Fibroblast of the aortic adventitia (primary cell): ENCODE measurements at places on chromosomes 6 and 20.

DNA sequence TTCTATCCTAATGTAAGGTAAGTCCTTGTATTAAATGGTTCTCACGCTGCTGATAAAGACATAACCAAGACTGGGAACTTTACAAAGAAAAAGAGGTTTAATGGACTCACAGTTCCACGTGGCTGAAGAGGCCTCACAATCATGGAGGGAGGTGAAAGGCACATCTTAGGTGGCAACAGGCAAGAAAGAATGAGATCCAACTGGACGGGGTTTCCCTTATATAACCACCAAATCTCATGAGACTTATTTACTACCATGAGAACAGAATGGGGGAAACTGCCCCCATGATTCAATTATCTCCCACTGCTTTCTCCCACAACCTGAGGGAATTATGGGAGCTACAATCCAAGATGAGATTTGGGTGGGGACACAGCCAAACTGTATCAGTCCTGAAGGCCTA lies 136.6 kb downstream of the HTR1B start:
- no peak for DNase-seq

GRCh38 chr6:20674664-20675063 lies 140.4 kb downstream of the CDKAL1 start:
- no peak for DNase-seq

GRCh38 chr6:40540790-40541189 lies 46.4 kb downstream of the LRFN2 start:
- no peak for DNase-seq

- no peak for DNase-seq
Measured at GRCh38 chr6:152701863-152702401, 4.2 kb downstream of the MYCT1 start.

GRCh38 chr6:18352842-18353241 lies 34.3 kb upstream of the RNF144B start:
- no peak for DNase-seq

DNA sequence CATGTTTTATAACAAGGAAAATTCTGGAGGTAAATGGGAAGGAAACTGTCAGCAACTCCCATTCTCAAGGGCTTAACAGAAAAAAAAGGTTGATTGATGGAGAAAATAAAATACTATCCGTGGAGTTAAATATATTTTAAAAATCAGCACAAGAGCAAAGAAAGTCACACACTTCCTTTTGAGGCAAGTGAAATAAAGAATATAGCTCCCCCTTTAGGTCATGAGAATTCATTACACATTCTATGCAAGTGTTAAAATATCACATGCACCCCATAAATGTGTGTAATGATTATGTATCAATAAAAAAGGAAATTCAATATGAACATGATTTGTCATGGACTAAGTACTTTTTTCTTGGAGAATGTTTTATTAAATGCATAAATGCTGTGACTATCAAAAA lies 349.2 kb downstream of the TPBG start:
- peak; percentile 8 for DNase-seq

- DNase-seq = no peak
Measured at GRCh38 chr20:59620860-59621505, 16.6 kb downstream of the PHACTR3 start.

GRCh38 chr6:33950891-33951889 lies 147.4 kb upstream of the MLN start:
- DNase-seq = no peak

GRCh38 chr6:150302520-150303176 lies 66.2 kb upstream of the IYD start:
- DNase-seq = no peak

DNA sequence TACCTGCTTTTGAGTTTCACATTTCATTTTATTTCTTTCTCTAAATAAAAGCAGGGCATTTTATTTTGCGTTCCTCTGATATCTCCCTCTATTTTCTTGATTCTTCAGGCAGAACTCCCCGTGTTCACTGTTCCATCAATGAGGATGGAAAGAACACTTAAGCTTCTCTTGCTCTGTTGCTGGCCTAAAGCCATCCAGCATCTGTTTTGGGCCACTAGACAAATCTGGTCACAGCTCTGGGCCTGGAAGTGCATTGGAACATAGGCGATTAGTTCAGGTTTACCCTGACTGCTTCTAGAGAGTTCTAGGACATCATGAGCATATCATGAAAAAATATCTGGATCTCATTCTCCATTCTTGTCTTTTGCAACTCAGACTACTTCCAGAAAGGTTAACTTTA lies 611.2 kb downstream of the UTRN start:
- DNase-seq = no peak

GRCh38 chr20:64131406-64131805 lies 24.0 kb upstream of the NPBWR2 start:
- DNase-seq = peak; percentile 2

- DNase-seq = no peak
Measured at GRCh38 chr20:14559612-14560011, 222.2 kb upstream of the FLRT3 start.

DNA sequence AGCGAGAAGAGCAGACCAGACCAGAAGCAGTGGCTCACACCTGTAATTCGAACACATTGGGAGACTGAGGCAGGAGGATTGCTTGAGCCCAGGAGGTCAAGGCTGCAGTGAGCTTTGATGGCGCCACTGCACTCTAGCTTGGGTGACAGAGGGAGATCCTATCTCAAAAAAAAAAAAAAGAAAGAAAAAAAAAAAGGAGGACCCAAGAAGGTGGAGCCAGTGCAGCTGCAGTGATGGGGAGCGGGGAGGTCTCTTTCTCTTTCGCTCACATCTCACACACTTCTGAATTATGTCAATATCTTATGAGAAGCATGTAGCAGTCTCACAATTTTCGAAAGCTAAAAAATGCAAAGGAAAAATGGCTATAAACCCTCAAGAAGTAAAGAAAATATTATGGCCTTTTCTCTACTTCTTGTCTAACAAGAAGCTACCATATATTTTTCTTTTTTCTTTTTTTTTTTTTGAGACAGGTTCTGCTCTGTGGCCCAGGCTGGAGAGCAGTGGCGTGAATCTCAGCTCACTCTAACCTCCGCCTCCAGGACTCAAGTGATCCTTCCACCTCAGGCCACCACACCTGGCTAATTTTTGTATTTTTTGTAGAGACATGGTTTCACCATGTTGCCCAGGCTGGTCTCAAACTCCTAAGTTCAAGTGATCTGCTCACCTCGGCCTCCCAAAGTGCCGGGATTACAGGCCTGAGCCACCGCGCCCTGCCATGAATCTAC lies 3.8 kb upstream of the SPO11 start:
- DNase-seq = no peak

- DNase-seq = no peak
Measured at GRCh38 chr6:21265730-21266044, 327.9 kb upstream of the SOX4 start.

GRCh38 chr6:1780251-1780867 lies 170.6 kb downstream of the FOXC1 start:
- DNase-seq = no peak

GRCh38 chr20:35660122-35660937 lies 4.4 kb downstream of the CPNE1 start:
- no peak for DNase-seq

GRCh38 chr20:10596710-10597121 lies 77.1 kb downstream of the JAG1 start:
- peak; percentile 84 for DNase-seq

- DNase-seq = no peak
Measured at GRCh38 chr20:24872291-24873024, 76.6 kb upstream of the CST7 start.

DNA sequence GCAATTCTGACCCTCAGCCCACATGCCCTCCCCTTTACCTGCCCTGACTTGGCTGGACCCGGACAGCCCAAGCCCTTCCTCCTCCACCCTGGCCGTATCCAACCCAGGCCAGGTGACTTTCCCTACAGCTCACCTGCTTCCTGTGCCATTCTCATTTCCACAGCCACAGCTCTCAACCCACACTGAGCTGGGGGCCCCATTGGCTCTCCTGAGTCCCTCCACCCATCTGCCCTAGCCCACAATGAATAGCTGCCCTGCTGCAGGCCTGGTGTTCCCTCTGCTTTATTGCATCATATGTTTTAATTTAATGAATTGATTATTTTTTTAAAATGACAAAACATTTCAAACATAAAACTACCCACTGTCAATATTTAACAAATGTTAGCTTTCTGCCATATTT lies 118.5 kb upstream of the BACH2 start:
- no peak for DNase-seq

DNA sequence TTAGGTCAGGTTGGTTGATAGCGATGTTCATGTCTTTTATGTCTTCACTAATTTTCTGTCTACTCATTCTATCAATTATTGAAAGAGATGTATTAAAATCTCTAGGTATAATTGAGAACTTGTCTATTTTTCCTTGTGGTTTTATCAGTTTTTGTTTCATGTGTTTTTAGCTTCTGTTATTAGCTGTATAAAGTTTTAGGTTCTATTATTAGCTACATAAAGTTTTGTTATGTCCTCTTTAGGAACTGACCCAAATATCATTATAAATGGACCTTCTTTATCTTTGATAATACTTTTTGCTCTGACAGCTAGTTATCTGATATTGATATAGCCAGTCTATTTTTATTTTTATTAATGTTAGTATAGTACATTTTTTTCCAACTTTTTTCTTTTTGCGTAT lies 92.4 kb upstream of the TMEM170B start:
- no peak for DNase-seq

DNA sequence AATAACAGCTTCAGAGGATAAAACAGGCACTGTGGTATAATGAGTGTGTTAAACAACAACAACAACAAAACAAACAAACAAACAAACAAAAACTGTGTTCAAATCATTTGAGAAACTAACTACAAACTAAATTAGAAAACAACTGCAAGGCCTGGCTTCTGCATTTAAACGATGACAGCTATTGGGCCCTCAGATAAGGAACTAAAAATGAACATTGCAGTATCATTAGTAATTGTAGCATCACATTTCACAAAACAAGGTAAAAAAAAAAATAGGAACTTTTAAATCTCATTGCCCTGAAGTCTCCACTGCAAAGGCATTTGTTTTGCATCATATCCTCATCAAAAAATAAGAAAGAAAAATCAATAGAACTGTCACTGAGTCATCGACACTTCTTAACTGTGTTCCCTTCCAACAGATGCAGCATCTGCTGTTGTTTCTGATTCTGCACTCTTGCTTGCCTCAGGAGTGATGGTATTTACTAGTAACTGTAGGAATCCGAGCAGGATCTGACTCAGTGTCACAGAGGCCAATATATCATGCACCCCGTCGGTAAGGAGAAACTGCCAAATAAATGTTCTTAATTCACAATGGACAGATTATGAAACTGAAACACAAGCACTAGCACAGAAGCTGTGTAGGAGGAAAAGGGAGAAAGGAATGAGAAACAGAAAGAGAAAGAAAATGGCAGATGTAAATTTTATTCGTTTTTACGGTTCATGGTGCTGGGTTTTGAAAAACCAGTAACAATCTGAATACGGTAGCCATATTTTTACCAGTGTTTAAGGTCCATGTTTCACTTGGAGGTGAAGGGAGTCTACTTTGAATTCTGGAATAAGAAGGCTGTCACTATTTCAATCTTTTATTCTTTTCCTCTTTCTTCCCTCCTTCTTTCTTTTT lies 365.7 kb upstream of the EPHA7 start:
- peak; percentile 91 for DNase-seq

- DNase-seq = peak; percentile 93
Measured at GRCh38 chr6:16766043-16766536, 4.8 kb upstream of the ATXN1 start.

- DNase-seq = no peak
Measured at GRCh38 chr6:86722131-86722530, 215.2 kb upstream of the HTR1E start.

DNA sequence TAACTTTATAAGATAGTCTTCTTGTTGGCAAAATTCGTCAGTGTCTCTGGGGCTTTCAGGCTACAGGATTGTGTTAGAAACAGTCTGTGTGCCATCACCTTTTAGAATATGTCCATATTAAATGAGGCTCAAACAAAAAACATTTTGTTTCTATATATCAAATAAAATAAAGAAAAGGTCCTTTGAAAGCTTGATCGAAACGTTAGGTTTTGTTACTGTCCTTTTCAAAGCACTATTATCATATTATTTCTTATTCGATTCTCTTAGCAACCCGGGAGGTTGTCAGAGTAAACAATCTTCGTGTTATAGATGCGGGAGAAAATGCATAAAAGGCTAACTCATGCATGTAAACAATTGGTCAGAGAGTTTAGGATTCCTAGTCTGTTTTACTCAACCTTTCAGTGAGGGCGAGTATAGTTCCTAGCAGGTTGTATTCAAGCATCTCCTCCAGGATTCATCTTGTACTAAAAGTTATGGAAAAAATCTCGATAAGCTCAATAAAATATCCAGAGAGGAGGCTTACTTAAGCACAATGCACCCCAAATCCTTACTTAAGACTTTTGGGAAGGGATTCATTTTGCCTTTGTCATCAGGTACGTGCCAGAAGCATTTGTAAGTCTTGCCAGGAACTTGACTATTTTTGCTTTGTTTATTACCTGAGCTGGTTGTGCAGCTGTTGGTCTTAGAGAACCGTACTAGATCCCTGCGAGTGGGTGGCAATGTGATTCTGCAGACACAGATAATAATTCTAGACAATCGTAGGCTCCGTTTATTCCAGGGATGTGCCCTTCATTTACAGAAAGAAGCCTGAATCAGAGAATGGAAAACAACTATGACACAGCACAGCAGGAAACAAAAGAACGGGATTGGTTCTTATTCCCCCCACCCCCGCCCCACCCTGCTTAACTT lies 159.6 kb upstream of the ZNF217 start:
- no peak for DNase-seq

DNA sequence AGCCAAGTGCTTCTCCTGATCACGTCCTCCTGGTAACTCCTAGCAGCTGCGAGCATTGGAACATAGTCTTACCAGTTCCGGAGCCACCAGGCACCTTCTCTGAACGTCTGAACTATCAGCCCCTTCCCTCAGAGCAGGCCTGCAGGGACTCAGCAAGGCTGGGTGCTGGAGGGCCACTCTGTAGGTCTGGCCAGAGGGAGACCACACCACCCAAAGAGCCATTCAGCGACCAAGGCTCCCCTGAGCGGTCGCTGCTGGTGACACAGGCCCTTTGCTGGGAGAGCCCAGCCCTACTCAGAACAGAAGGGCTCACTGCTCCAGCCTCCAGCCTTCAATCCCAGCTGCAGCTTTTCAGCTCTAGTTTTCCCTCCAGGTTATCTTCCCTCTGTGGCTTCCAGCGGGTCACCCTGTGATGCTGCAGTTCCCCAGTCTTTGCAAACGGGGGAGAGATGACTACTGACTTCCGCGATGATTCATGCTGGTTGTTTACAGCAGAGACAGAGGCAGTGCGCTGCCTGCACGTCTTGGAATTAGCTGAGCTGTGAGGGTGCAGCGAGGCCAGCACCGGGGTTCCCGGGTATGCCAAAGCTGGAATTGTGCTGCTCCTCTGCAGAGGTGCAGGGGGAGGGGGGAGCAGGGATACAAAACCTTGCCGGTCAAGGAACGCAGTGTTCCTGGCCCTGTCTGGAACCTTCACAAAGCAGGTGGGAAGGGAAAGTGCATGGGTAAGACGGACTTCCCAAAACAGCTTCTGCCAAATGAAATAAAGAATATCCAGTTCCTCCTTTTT lies 161.4 kb downstream of the LY86 start:
- DNase-seq = peak; percentile 67

- DNase-seq = peak; percentile 72
Measured at GRCh38 chr6:168157272-168158212, 78.5 kb upstream of the FRMD1 start.

GRCh38 chr6:169778646-169779045 lies 27.2 kb downstream of the ERMARD start:
- DNase-seq = no peak

- DNase-seq = no peak
Measured at GRCh38 chr20:24831232-24831631, 117.8 kb upstream of the CST7 start.

- DNase-seq = no peak
Measured at GRCh38 chr20:25236450-25237304, 11.2 kb upstream of the PYGB start.

GRCh38 chr20:45420125-45420524 lies 4.2 kb downstream of the PIGT start:
- no peak for DNase-seq
